Stimulated activated CD4-positive, alpha-beta T cell treated with anti-CD3 and anti-CD28 coated beads, Interleukin-1b, Interleukin-23, amount 100 ng/mL, for 48 hours (primary cell): ENCODE measurements at places on chromosomes 2 and 18.

GRCh38 chr18:23588836-23589560 lies 2.7 kb upstream of the NPC1 start:
- DNase-seq: no peak

DNA sequence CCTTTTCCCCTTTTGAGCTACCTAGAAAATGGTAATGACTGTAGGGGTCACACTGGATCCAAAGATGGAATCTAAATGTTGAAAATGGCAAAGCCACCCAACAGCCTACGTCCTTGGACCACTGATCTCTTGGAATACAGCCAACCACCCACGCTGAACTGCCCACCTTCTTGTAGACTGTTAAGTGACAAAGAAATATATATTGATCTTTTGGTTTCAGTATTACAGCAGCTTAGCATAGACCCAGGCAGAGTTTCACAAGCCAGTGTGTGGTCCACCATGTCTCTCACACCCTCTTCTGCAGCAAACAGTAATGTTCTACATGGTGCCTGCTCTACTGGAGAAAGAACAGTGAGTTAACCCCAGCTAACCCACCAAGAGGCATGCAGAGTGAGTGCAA lies 20.2 kb downstream of the CACNB4 start:
- DNase-seq: no peak

DNA sequence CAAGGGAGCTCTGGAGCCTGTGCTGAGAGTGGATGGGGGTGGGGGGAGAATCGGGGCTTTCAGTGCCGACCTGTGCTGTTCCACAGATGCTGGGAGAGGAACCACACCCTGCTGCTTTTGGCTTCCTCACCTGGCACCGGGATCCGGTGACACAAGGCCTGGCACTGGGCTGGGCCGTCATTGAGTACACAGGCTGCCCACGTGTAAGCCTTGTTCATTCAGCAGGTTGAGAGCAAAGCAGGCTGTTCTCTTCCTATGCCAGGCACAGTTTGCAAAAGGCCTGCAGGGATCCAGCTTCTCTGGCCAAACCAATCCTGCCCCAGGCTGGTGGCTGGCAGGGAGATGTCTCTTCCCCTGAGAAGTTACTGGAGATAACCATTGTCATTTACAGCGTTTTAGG lies 17.1 kb downstream of the TRIB2 start:
- no peak for DNase-seq

DNA sequence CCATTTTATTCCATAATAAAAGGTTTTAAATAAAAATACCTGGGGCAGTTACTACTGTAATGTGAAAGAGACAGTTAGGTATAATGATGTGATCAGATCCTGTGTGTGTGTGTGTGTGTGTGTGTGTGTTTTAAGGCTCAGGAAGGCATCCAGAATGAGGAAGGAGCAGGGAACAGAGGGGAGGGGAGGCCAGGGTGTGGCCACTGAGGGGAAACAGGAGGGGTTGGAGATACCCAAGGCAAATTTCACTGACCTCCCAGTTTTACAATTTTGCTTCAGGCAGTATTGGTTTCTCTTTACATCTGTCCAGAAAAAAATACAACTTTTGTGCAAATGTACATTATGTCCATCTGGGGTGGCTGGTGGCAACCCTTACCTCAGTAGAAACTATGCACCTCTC lies 163.5 kb upstream of the FBXO11 start:
- DNase-seq: no peak

GRCh38 chr18:49206717-49207116 lies 253.7 kb downstream of the DYM start:
- DNase-seq: no peak

DNA sequence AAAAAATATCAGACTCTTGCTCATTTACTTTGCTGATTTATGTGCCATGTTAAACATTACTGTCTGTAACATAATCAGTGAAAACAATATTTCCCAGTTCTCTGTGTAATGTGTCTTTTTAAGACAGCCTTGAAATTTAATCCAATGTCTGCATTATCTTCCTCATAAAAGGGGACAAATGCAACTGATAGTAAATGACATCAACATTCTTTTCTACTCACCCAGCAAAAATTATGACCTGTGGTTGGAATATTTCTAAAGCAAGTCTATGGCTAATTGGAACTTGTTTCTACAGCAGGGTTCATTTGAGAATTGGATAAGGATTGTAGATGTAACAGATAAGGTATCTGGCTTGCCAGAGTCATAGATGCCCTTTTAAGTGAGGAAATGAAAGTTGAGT lies 34.8 kb downstream of the C1D start:
- no peak for DNase-seq

DNA sequence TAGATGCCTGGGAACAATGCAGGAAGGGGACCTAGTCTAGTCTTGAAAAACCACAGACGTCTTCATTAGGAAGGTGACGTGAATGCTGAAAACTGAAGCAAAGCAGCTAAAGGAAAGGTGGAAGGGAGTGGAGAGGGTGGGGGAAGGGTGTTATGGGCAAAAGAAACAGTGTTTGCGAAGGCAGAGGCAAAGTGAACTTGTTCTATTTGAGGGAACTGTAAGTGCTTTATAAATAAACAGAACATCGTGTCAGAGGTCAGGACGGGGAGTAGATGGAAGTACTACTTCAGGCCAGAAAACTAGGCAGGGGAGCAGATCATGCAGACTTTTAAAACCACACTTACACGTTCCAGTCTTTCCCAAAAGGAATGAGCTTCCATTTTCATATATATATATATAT lies 57.8 kb downstream of the FASTKD2 start:
- DNase-seq: no peak

DNA sequence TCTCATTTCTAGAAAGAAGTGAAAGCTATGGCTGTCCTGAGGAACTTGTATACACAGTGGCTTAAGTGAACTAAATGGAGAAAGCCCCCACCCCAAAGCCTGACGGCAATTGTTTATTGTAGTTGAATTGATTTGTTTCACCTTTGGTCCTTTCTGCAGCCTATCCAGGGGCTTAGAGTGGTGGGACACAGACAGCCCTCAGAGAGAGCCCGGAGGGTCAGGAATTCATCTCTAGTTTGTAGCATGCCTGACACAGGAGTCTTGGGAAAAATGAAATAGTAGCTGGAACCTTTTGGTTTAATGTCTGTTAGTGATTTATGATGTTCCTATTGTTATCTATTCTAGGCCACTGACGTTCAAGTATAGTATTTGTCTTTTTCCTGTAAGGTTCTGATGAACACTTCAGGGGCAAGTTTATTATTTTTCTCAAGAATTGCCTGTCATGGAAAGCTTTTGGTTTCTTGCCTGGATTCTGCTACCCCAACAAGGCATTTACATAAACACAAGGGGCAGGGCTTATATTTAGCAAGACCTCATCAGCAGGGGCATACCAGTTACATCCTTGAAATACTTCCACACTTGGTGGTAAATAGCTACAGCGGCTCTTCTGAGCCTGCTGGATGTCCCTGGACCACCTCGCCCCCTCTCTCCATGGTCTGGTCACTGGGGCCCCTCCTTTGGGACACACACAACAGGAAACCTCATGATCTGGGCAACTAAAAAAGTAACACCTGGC lies 44.4 kb downstream of the KCNE4 start:
- no peak for DNase-seq

DNA sequence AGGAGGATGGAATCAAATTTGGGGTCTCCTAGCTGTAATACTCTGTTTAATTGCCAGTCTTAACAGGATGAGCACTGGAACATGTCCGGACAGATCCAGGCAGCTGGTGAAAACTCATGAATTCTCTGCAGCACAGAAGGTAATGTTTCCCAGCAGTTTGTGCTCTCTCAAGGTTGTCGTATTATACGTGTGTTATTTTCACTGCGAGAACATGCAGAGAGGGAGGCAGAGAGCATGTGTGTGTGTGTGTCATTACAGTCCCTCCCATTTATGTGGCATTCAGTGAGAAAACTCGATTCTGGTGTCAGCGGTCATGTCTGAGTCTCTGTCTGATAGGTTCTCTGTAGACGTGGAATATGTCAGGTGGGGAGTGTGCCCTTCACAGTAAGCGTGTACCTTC lies 150.2 kb upstream of the POU3F3 start:
- DNase-seq: no peak

DNA sequence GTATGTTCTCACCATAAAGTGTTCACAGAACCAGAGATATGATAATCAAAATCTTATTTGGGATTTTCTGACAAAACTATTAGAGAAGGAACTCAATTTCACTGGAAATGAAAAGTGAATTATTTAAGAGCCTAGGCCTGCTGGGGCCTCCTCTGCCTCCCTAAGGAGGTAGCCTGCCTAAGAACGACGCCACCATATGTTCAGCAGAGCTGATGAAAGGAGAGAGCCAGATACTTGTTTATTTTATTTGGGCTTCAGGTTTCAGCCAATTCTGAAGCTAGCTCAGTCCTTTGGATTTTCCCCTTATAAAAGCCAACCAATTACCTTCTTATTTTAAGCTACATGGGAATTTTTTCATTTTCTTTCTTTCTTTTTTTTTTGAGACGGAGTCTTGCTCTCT lies 433.1 kb upstream of the MAP2 start:
- no peak for DNase-seq
